ENCODE measurements at places on chromosomes 2 and 18. TPM values are rescaled to one million over a fixed set of nuclear protein-coding genes. Genes with fewer than 3 reads are reported as not detected.
A peak's percentile ranks its signal among the peaks of the same experiment; 100 is the strongest.

TNS1 gene
- 36.1 TPM for total RNA-seq

REG3A gene
- not detected for total RNA-seq

ERFE gene
- 10.4 TPM for total RNA-seq

FIGN gene
- total RNA-seq, result 3.0 TPM

PLB1 gene
- total RNA-seq, result 1.2 TPM

NR4A2 gene
- total RNA-seq, result not detected

BMP10 gene
- total RNA-seq, result not detected

ZNF804A gene
- 0.10 TPM for total RNA-seq

TBR1 gene
- under 0.01 TPM for total RNA-seq

DNA sequence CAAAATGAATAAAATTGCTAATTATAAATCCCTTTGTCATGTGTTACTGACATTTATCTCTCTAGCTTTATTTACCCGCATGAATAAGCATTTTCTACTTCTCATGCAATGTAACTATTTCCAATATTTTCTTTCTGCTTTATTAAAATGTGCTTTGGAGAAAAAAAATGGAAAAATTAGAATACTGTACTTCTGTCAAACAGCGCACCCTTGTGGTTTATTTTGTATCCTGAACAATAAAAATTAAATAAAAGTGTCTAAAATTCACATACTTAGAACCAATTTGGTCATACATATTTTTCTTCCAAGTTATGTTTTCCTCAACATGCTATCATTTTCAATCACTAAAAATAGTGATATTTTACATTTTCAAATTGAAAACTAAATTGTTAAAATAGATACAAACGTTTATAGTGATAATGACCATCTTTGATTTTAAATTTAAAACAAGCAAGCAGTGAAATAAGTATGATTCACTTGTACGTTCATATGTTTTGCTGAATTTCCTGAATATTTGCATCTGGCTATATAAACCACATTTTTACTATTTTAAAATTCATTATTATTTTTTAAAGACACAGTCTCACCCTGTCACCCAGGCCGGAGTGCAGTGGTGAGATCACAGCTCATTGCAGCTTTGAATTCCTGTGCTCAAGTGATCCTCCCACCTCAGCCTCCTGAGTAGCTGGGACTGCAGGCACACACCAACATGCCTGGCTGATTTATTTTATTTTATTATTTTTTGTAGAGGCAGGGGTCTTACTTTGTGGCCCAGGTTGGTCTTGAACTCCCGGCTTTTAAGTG, 95.9 kb upstream of the GRB14 start:
- no peak for DNase-seq

DNA sequence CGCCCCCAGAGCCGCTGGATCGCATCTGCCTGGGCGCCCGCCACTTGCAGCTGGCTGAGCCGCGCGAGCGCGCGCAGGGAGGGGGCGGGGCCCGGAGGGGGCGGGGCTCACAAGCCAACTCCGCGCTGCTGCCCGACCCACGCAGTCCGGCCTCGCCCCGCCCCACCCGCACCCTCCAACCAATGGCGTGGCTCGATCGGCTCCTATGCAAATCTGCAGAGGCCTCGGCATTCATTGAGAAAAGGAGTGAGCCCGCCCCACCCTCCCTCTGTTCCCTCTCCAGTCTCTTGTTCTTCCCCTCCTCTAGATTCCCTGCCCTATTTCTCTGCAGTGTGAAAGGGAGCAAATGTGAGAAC, at the start of gene ALK:
Gene ALK (minus strand): TSS at position 27 of the 356 bp plus-strand sequence. CDS start 927 bp downstream, outside the sequence.
- peak; percentile 78 for DNase-seq

- DNase-seq, result peak; percentile 72
Observed at GRCh38 chr2:121860033-121860757, 104.7 kb downstream of the TSN start.

DNA sequence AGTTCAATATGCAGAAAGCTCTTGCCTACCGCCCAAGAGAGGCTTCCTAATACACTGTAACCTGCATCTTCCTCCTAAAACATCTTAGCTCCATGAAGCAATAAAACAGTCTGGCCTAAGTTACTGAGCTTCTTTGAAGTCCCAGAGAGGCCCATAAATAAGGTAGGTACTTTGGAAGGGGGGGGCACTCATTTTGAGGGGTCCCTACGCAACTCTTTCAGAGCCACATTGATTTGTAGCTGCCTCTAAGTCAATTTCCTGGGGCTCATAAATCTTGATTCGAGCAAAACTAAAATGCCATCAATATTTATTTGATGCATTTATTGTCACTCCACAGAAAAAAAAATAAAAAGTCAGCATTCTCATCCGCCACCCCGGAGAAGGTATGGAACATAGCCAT, 60.4 kb upstream of the SIX2 start:
- DNase-seq, result no peak

DNA sequence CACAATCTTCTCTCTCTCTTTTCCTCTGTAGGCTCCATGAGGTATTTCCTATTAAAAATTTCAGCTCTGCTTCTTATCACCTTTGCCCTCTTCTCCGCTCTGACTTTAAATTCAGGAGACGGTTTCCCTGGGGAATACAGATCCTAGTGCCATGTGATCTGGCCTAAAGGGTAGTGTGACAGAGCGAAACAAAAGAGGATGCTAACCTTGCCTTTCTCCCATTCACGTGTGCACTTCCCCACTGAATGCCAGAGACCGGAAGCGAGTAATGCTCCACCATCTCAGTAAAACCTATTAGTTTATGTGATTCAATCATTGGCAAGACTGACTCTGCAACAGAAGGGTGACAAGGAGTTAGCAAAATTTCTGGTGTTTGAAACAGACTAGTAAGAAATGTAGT, 358.3 kb downstream of the ZNF521 start:
- no peak for DNase-seq

- no peak for DNase-seq
Observed at GRCh38 chr2:57075226-57075625, 891.4 kb downstream of the CCDC85A start.

GRCh38 chr2:127270663-127271062, 23.3 kb downstream of the ERCC3 start:
- no peak for DNase-seq

DNA sequence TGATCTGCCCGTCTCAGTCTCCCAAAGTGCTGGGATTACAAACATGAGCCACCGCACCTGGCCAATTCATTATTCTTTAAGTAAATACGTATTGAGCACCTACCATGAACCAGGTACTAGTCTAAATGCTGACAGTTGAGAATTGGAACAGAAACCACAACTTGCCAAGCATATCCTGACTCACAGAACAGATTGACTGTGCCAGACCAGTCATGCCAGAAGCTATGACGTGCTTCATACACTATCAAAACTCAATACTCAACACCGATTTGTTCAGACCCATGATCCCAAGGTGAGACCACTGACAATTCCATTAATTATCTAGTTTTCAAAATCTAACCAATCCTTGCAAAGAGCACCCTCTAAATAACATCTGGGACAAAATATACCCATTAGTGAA, 148.6 kb downstream of the B3GNT2 start:
- peak; percentile 96 for DNase-seq

DNA sequence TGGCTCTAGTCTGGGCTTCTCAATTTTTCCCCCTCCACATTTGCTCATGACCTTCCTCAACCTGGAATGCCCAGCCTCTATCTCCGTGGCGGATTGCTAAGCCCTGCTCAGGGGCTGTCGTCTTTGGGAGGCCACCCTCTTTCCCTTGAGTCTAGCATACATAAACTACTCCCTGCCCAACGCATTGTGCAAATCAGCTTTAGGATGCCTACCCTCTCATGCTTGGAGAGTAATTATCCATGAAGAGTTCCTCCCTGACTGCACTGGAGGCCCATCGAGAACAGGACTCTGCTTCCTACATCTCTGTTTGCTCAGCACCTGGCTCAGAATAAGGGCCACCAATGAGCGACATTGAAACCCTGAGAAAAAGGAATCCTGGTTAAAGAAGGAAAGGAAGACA, 53.7 kb upstream of the NPAS2 start:
- no peak for DNase-seq

DNA sequence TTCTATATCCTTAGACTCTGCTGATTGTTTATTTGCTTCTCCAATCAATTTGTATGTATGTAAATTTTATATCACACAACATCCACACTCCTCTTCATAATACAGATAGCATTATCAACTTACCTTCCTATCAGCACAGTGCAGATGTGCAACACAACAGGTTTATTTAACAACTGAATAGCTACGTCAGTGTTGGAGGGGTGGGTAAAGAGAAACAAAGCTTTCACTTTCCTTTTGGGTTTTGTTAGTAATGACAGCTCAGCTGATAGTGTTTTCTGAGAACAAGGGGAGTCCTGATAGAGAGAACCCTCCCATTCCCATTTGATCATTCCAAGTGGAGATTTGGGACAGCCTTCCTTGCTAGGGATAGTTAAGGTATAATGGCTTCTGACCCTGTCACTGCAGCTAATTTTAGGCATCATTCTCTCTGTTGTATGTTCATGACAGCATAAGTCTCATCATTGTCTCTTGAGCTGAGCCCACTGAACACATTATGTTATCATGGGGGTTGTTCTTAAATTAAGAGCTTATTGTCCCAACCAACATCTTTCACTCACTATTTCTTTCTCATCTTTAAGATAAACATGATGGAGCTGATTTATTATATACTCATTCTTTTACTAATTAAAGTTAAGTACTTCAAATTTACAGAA, 227.7 kb downstream of the GPD2 start:
- no peak for DNase-seq

GRCh38 chr18:741931-742512, 29.6 kb upstream of the ENOSF1 start:
- peak; percentile 56 for DNase-seq

DNA sequence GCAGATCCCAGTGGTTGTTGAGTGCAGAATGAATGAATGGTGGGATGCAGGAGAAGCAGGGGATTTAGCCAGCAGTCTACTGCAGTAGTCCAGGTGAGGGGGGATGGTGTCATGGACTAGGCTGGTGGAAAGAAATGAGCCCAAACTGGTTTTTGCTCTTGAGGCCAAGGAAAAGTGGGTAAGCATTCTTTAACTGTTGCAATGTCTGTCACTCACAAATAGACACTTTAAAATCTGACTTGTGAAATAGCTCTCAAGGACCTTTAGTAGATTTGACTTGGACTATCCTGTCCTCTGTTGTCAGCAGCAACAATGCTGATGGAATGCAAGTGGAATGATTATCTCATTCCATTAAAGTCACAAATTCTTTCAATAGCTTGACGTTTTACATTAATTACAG, 37.5 kb upstream of the STK17B start:
- DNase-seq, result peak; percentile 14

DNA sequence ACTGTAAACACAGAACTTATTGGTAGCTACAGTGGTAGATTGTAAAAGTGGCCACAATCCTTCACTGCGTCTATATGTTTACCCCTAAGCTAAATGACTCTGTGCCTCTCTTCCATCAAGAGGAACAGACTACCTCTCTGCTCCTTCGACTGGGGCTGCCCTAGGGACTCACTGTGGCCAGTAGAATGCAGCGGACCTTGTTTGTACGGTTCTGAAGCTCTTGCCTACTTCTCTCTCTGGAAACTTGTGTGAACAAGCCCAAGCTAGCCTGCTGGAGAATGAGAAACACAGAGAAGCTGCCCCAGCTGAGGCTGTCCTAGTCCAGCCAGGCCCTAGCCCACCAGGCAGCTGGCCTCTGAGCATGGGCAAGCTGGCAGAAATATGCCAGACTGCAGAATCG, 140.8 kb upstream of the SLC1A4 start:
- DNase-seq, result no peak

- DNase-seq, result peak; percentile 67
Observed at GRCh38 chr2:102753563-102754159, 8.2 kb upstream of the TMEM182 start.

- no peak for DNase-seq
Observed at GRCh38 chr2:176391148-176391419, 121.8 kb downstream of the MTX2 start.

DNA sequence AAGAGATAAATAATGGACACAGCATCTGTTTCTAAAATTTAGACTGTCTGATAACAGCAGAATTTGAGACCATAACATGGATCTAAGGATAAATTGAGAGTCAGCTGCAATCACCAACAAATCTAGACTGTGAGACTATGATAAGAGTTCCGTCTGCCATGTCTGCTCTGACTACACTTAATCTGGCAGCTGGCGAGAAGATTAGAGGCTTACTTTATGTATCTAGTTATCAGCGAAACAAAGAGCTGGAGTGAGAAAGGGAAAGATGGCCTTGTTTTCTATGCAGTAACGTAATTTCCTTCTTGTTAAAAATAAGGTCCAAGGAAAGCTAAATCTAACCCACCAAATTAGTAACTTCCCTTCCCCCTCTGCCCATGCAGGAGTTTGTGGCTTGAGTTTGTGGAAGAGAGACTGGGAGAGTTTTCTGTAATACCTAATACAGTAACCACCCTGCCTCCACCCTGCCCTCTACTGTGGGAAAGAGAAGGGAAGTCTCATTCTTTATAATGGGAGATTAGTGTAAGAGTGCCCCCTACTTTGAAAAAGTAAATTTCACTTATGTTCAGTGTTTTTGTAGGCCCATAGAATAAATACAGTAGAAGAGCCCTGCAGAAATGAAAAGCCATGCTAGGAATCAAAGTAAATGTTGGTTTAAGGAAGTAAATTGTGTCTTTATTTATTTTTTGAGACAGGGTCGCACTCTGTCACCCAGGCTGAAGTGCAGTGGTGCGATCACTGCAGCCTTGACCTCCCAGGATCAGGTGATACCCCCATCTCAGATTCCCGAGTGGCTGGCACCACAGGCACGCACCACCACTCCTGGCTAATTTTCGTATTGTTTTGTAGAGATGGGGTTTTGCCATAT, 27.5 kb downstream of the EML4 start:
- DNase-seq, result peak; percentile 81

- DNase-seq, result no peak
Observed at GRCh38 chr2:199115169-199115568, 342.6 kb downstream of the SATB2 start.

DNA sequence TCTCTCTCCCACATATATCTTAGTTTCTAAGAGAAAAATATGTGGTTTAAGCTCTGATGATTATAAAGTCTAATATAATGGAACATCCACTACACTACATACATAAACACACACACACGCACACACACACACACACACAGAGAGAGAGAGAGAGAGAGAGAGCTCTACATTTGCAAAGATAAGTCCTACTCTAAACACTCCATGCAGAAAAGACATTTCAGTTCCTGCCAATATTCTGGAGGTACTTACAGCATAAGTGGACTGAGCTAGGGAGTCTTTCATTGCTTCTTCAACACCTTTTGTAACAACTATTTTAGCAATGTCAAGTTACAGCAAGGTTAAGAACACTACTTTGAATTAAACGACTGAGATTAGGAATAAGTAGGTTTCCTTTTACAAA, 80.1 kb downstream of the FIGN start:
- no peak for DNase-seq

- DNase-seq, result no peak
Observed at GRCh38 chr18:76274468-76275289, 220.4 kb downstream of the ZNF516 start.

DNA sequence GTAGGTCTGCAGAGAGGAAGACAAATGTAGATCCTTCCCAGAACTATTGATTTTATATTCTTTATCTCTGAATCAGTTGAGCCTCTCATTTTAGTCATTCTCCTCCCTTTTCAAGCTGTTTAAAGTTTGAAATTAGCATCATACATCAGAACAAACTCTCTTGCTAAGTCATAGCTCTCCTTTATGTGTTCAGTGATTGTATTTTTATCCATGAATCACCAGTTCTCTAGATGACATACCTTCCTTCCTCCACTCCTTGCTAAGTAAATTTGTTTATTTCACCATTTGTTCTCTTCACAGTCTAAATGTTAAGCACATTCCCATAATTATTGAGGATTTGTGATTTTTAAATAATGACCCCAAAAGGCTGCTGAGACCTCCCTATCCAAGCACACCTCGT, 63.5 kb upstream of the RAPGEF4 start:
- peak; percentile 32 for DNase-seq

All from renal cortical epithelial cell (primary cell).